ENCODE measurements at places on chromosomes 12 and 14. TPM values are rescaled to one million over a fixed set of nuclear protein-coding genes. Genes with fewer than 3 reads are reported as not detected.

- DNase-seq, result no peak
Observed at GRCh38 chr12:101793401-101793800, 37.4 kb downstream of the GNPTAB start.

- no peak for DNase-seq
Observed at GRCh38 chr12:4225571-4225970, 48.0 kb upstream of the CCND2 start.

- DNase-seq, result no peak
Observed at GRCh38 chr14:94677747-94678146, 65.6 kb downstream of the SERPINA3 start.

DNA sequence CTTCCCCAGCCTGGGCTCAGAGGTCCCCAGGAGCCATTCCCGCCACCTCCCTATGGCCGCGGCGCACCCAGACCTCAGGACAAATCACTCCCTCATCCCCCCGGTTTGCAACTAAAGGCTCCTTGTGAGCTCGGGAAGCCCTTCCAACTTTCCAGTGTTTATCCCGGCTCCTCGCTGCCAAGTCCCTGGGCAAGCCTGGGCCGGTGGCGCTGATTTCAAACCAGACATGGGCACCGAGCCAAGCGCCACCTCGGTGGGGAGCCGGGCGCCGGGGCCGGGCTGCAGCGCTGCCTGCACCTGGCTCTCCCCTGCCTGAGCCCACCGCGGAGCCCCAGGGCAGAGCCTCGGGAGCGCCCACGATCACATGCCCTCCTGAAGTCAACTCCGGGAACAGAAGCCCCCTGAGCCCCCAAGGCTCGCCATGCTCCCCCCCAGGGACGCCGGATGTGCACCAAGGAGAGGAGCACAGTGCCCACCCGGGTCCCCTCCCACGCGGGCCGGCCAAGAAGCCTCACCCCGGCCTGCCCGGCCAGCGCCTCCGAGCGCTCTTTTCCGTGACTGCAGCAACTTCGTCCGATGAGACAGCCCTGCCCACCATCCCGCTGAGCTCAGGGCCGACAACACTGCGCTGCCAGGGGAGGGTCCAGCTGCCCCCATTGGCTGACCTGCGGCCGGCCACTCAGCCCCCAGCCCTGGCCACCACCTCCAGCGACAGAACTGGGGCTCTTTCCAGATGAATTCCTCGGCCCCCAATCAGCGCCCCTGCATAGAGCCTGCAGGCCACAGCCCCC lies 50.0 kb downstream of the NCOR2 start:
- peak; percentile 92 for DNase-seq

GRCh38 chr12:71546322-71546861 lies 106.8 kb downstream of the LGR5 start:
- no peak for DNase-seq

- no peak for DNase-seq
Observed at GRCh38 chr12:46439793-46440511, 67.4 kb upstream of the SLC38A2 start.

GRCh38 chr14:85583380-85583779 lies 53.4 kb downstream of the FLRT2 start:
- DNase-seq, result no peak

- no peak for DNase-seq
Observed at GRCh38 chr12:50598321-50598862, 93.6 kb downstream of the DIP2B start.

GRCh38 chr12:98678946-98679610 lies 34.0 kb downstream of the APAF1 start:
- no peak for DNase-seq

GRCh38 chr14:75941030-75941429 lies 40.8 kb downstream of the TGFB3 start:
- no peak for DNase-seq

DNA sequence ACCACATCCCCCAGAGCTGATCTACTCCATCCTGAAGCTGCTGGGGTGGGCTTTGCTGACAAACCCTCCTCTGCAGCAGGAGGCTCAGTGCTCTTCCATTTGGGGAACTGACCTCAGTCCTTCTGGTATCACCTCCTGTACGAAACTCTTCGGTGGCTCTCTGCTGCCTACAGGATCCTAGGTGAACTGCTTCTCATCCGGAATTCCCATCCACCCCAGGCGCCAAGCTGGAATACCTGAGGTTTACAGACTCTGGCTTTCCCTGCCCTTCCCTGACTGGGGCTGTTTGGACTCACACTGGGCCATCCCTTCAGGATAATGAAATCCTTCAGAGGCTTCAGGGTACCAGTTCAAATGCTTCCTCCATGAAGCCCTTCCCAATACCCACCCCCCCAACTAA lies 26.2 kb downstream of the GCN1 start:
- no peak for DNase-seq

Gene GPR132
- 0.68 TPM for total RNA-seq

Gene RIMKLB
- total RNA-seq, result 14.4 TPM

Gene CD27
- 1.5 TPM for total RNA-seq

Gene PRKD1
- total RNA-seq, result 45.0 TPM

Gene PPP2R5E
- total RNA-seq, result 23.5 TPM

Gene AICDA
- total RNA-seq, result 4.3 TPM

Gene CLEC6A
- total RNA-seq, result not detected

Gene TAS2R9
- not detected for total RNA-seq

Measured in prostate gland (tissue), 2 donors.